ENCODE measurements at places on chromosomes 3 and 15.

DNA sequence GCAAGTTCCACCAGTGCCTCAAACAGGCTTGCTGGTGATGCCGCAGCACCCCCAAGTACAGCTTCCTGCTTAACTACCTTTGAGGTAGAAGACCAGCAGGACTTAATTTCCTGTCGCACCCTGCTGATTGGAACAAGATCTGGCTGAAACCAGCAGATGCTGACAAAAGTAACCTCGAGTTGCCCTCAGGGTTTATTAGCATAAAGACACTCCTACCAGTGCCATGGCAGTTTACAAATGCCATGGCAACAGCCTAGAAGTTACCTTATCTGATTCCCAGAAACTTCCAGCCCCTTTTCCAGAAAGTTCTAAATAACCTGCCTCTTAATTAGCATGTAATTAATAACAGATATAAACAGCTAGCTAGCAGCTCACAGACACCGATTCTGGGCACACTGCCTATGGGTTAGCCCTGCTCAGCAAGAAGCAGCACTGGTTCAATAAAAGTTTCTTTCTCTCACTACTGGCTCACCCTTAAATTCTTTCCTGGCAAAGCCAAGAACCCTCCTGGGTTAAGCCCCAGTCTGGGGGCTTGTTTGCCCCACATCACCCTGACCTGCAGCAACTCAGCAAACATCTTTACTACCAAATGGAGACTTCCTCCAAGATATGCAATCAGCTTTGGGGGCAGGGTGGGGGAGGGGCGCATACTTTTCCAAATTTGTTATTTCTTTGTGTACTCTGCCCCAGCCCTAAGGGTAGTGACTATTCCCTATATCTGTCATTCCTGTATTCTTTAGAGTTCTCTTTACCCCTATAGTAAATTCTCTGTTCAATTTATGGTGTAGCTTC lies 54.2 kb downstream of the MAP4 start:
- DNase-seq: no peak

DNA sequence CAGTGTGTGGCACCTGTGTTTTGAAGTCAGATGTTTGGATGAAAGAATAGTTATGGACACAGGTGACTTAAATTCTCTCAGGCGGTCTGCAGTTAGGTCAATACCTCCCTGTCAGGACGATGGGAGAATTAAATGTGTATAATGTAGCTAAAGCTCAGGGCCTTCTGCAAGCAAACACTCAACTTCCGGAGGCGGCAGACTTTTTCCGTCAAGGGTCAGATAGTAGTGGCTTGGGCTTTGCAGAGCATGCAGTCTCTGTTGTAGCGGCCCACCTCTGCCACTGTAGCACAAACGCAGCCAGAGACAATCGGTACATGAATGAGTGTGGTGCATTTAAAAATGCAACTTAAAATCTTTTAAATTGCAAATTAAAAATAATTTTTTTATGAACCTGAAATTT lies 47.4 kb downstream of the CMTM8 start:
- no peak for DNase-seq

GRCh38 chr3:87025661-87026645 lies 35.0 kb upstream of the VGLL3 start:
- DNase-seq: no peak

DNA sequence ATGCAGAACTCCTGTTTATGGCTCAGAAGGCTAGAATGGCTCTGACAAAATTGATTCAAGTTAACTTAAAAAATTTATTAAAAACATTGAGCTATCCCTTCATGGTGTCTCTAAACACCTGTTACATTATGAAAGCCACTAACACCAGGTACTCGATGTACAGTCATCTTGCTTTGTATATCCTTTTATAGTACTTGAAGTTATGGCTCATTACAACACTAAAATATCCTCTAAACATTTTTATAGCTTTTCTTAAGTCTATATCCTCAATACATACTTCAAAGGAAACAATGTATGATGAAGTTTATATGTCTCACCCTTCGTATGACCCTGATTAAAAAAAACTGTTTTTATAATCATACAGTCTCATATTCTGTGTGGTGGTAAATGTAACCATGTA lies 38.2 kb downstream of the SLITRK3 start:
- no peak for DNase-seq

- DNase-seq: no peak
These were observed 17.3 kb downstream of the KPNA1 start for GRCh38 chr3:122497425-122497824.
